ENCODE measurements at places on chromosomes 7 and 10.

DNA sequence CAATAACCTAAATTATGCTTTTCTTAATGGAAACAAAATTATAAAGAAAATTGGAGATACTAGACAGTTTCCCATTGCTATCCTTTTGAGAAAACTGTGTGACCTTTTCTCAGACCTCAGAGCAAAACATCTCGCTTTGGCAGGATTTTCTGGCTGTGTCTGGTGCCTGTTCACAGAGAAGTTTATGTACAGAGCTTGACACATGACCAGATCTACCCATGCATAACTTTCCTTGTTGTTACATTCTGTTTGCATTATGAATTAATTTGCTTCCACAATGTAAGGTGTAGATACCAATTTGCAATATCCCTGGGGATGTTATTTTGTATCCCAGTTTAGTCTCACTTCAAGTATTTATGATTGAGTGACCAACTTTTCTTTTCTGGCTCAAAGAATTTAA lies 565.0 kb downstream of the XPNPEP1 start:
- DNase-seq: no peak

DNA sequence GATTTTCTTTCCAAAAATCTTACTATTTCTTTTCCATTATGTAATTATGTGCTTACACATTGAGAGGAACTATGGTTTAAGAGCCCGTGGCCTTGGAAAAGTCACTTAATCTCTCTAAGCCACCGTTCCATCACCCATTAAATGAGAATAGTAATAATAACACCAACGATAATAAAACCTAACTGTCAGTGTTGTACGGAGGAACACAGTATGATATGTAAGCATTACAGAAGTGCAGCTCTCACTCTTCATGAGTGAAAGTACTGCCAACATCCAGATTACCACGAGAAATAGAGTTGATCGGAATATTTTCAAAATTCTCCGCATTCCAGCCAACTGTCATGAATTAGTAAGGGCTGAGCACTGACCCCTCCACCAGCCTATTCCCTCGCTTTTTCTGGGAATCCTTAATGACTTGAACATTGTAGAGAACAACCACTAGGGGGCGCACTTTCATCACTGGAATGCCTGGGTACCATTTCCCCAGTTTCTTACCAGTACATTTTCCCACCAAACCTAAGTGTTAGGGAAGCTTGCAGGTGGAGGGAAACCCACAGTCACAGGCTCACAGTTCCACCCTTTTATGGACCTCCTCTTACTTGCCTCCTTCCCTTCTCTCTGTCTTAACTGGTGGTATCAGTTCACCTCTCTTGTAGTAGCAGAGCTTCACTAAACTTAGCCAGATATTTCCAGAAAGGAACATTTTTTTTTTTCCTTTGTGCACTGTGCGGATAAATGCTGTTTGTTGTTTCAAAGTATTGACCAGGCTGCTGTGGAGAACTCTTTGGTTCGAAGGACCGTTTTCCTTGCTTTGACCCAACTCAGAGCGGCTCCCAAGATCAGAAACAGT lies 27.8 kb downstream of the NKX2-3 start:
- DNase-seq: peak; percentile 19

DNA sequence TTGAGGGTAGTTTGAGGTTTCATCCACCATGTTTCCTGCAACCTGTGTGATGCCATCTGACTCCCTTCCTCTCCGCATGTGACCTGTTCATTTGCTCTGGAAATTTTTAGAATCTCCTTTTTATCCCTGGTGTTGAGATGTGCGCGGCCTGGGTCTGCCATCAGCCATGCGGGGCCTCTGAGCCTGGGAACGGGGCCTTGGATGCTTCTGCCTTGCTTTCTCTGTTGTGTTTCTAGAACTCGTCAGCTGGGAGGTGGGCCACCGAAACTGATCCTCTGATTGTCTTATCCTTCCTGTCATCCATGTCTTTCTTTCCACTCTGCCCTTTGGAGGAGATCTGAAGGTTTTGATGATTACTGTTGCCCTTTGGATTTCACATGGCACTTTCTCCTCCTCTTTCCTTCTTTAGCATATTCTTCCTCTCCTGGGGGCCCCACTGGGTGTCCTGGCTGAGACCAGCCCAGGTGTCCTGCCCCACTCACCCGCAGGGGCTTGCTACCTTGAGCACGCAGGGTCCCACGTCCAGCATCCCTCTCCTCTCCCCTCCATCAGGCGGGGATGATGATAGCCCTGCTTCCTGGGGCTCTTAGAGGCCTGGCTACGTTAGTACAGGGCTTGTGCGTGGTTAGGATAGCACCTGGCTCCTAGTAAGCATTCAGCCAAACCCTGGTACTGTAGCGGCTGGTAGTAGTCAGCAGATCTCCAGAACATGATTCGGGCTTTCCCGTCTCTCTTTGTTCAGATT lies 29.9 kb downstream of the PPP2R2D start:
- no peak for DNase-seq

DNA sequence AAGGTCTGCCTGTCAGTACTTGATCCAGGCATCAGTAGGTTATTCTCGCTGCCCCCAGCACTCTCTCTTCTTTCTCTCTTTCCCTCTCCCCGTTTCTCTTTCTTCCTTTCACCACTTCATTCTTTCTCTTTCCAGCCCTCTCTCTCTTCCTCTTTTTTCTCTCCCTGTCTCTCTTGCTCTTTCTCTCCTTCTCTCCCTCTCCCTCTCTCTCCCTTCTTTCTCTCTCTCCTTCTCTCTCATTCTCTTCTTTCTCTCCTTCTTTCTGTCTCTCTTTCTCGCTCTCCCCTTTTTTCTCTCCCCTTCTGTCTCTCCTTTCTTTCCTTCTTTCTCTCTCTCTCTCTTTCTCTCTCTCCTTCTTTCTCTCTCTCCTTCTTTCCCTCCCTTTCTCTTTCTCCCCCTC lies 7.5 kb upstream of the DRGX start:
- DNase-seq: no peak

DNA sequence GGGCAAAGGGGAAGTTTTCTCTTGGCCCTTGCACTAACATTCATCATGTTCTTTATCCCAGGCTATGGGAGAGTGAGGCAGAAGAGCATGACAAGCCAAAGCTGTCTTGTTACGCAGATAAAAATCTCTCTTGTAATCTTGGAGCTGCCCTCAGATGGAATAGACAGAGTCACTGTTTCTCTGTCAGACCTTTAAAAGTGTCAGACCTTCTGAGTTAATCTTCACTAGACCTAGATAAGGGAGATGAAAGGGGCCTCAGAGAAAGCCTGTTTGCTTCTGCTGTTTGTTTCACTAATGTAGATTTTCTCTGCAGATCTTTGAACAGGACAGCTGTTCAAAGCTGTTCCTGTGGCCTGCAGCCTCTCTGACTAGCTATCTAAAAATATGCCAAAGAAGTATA lies 112.9 kb downstream of the KIF20B start:
- DNase-seq: no peak

- DNase-seq: no peak
These were observed 98.4 kb downstream of the ADARB2 start for GRCh38 chr10:1638889-1639419.

DNA sequence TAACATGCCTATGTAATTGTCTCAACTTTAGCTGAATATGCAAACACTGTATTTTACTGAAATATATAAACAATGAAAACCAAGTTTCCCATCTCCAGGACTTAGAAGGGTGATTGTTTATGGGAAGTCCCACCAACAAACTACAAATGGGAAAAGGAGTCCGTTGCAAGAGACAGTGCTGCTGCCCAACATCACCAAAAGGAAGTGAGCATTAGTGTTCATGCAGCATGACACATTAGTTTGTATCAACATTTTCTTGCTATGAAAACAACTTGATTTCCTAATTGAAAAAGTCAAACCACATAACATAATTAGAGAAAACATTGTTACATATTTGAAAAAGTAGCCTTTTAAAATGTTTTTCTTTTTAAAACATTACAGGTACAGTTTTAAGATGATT lies 138.5 kb downstream of the ZNF438 start:
- DNase-seq: no peak

GRCh38 chr7:100655908-100656674 lies at the start of gene ACTL6B:
ACTL6B (minus strand) TSS chr7:100656448; CDS start chr7:100656354, 94 bp downstream.
- DNase-seq: no peak

DNA sequence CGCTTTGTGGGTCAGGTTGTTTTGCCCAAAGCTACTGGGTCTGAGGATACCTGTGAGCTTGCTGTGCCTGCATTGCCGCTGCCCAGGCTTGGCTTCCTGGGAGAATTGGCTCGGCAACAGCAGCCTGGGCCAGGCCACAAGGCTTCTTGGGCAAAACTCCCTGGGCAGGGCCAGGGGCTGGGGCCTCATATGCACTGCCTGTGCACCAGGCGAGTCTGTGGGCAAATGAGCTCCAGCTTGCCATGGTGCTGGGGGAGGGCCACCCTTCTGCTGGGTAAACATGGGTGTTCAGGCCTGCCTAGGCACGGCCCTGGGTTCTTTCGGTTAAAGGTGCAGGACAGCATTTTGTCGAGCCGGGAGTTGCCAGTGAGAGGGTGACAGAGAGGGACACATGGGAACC lies 19.4 kb downstream of the ZMIZ1 start:
- DNase-seq: no peak

DNA sequence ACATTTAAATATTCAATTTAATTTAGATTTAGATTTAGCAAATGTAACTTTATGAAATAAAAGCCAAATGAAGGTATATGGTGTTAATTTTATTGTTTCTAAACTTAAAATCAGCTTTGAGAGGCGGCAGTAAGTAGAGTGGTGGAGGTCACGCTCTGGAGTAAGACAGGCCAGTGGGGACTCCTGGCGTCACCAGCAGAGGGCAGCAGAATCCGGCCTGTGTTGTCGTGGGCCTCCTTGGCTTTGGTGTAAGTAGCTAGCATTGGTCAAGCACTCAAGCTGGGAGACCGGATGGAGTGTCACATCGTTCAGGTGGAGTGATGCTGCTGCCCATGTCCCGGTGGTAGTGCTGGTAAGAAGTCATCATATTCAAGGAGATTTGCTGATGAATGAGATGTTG lies 98.7 kb upstream of the DNAJB6 start:
- DNase-seq: no peak

GRCh38 chr10:104251443-104251842 lies 3.2 kb upstream of the GSTO1 start:
- DNase-seq: no peak

- no peak for DNase-seq
These were observed 47.9 kb downstream of the VWA2 start for GRCh38 chr10:114286921-114287320.

GRCh38 chr7:41122256-41122987 lies 580.5 kb downstream of the INHBA start:
- no peak for DNase-seq

- DNase-seq: no peak
These were observed 336.9 kb downstream of the ADARB2 start for GRCh38 chr10:1400101-1401070.

DNA sequence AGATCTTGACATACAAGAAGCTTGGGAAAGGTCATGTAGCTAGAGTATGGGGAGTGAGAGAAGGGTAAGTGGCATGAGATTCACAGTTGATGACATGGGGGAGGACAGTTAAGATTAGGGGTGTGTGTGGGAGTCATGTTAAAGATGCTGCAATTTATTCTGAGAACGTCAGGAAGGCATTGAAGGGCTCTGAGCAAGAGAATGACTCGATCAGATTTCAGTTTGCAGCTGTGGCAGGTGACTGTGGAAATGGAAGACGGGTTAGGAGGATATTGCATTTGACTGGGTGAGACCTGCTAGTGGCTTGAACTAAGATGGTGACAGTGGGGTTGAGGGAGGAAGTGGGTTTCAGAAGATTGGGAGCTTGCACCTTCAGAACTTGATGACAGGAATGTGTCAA lies 5.6 kb downstream of the CDC123 start:
- DNase-seq: no peak

GRCh38 chr10:110833941-110834628 lies 37.6 kb upstream of the PDCD4 start:
- DNase-seq: no peak

GRCh38 chr10:44938956-44939355 lies 20.6 kb upstream of the RASSF4 start:
- DNase-seq: no peak

DNA sequence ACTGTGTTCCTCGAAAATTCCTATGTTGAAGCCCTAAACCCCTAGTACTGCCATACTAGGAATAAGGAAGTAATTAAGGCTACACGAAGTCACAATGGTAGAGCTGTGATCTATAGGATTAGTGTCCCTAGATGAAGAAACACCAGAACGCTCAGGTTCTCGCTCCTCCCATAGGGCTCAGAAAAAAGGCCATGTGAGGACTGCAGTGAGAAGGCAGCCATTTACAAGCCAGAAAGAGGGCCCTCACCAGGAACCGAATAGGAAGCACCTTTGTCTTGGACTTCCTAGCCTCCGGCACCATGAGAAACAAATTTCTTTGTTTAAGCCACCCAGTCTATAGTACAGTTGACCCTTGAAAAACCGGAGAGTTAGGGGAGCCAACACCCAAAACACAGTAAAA lies 46.2 kb downstream of the CACUL1 start:
- no peak for DNase-seq

GRCh38 chr10:121375172-121375571 lies 223.1 kb downstream of the FGFR2 start:
- DNase-seq: no peak

DNA sequence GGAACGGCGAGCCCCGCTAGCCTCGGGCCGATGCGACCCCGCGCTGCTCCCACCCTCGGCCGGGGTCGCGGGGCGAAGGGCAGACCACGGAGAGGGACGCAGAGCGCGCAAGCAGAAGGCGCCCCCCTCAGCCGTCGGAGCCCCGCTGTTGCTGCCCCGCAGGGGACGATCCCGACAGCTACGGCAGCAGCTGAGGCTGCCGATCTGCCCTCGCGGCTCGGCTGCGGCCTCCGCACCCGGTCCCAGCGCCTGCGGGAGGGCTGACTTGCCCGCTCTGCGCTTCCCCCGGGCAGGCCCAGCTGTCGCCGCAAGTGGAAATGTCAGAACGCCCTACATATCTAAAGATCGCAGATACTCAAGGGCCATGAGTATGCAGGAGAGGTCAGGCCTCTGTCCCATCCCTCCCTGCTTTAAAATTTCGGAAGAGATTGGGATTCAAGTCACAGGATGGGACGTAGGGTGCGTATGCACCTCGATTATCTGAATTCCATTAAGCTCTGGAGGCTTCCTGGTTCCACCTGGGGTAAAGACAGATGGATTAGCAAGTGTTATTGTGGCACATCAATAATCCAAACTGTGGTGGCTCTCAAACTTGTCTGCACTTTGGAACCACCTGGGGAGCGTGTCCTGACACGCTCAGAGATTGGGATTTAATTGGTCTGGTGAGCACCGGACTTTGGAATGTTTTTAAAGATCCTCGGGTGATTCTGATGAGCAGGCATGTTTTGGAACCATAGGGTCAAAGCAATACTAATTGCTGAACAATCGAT lies at the start of gene CRPPA:
CRPPA (minus strand) TSS at position 206 of the 770 bp plus-strand sequence. CDS start 216 bp downstream, outside the sequence.
- peak; percentile 46 for DNase-seq

GRCh38 chr10:11162828-11163599 lies 145.3 kb downstream of the CELF2 start:
- no peak for DNase-seq

GRCh38 chr7:127822822-127823508 lies 171.0 kb downstream of the SND1 start:
- no peak for DNase-seq

- DNase-seq: peak; percentile 64
These were observed 127.8 kb upstream of the ZNF746 start for GRCh38 chr7:149625340-149625946.

DNA sequence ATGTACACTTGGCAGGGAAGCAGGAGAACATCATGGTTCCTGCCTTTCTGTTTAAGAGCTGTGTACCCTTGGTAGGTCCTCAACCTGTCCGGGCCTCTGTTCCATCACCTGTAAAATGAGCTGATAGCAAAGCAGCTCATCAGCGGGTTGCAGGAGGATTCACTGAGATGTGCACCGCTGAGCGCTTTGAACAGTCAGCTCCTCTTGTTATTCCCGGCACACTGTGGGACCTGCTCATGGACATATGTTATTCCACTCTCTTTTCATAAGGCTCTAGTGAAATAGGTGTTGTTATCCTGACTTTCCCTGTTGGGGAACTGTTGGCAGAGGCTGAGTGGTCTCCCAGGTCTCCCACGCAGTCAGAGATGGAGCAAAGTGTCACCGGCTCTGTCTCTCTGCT lies 497.5 kb upstream of the ZMIZ1 start:
- DNase-seq: no peak

Measured in hematopoietic multipotent progenitor cell (in vitro differentiated cells).